Breast epithelium (tissue), 4 donors: ENCODE measurements at places on chromosomes 12 and 14. TPM values are rescaled to one million over a fixed set of nuclear protein-coding genes. Genes with fewer than 3 reads are reported as not detected.

Gene GPR162
- total RNA-seq, result 2.6 TPM

Gene CERS5
- 32.4 TPM for total RNA-seq

Gene GPRC5D
- not detected for total RNA-seq

Gene SDR9C7
- not detected for total RNA-seq
